Non-pigmented ciliary epithelial cell (primary cell): ENCODE measurements at places on chromosomes 5 and 9.
A peak's percentile ranks its signal among the peaks of the same experiment; 100 is the strongest.

GRCh38 chr5:123387313-123387712 lies 35.9 kb downstream of the CEP120 start:
- DNase-seq: peak; percentile 14

GRCh38 chr5:39783756-39784421 lies 359.1 kb upstream of the DAB2 start:
- DNase-seq: no peak

DNA sequence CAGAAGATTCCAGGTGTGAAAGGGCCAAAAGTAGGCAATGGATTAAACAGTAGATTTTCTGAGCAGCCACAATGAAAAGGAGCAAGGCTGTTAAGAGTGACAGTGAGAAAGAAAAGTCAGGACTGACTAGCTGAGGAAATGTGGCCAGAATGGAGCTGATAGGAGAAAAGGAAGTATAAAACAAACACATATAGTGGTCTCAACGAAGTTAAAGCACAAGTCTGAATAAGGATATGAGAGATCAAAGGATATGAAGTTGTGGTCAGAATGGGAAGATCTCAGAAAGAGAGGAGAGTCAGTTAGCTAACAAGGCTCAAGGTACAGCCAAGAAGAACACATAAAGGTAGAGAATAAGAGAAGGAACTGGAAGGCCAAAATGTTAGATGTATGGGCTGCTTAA lies 39.9 kb downstream of the FNIP1 start:
- DNase-seq: no peak

GRCh38 chr5:3277590-3278196 lies 317.9 kb upstream of the IRX1 start:
- DNase-seq: no peak

- DNase-seq: no peak
These were observed 6.6 kb upstream of the ADGRD2 start for GRCh38 chr9:124443625-124444024.

GRCh38 chr5:138869763-138870500 lies 5.2 kb downstream of the LRRTM2 start:
- DNase-seq: peak; percentile 31

DNA sequence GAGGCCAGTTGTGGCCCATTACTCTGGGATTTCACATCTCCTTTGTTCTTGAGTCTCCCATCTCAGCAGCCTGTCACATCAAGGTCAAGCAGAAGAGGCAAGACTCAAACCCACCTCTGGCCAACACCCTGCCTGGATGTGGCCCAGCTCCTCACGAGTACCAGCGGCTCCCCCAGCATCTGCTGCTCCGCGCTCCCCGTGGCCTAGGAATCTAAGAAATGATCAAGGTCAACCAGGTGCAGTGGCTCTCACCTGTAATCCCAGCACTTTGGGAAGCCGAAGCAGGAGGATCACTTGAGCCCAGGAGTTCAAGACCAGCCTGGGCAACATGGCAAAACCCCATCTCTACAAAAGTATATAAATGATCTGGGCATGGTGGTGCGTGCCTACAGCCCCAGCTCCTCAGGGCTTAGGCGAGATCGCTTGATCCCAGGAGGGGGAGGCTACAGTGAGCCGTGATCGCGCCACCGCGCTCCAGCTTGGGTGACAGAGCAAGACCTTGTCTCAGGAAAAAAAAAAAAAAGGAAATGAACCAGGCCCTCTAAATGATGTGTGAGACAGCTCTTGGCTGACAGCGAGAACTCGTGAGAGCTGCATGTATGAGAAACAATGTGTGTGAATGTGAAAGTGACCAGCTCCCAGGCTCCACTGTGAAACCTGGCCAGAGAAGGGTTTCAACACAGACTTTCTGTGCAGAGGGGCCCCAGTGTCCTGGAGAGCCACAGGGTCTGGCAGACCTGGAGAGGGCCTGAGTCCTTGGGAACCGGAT lies 61.6 kb upstream of the ANGPTL2 start:
- no peak for DNase-seq

GRCh38 chr5:170861917-170862766 lies at the start of gene RANBP17:
Gene RANBP17, plus strand, starts transcription at chr5:170862018.
- DNase-seq: no peak

DNA sequence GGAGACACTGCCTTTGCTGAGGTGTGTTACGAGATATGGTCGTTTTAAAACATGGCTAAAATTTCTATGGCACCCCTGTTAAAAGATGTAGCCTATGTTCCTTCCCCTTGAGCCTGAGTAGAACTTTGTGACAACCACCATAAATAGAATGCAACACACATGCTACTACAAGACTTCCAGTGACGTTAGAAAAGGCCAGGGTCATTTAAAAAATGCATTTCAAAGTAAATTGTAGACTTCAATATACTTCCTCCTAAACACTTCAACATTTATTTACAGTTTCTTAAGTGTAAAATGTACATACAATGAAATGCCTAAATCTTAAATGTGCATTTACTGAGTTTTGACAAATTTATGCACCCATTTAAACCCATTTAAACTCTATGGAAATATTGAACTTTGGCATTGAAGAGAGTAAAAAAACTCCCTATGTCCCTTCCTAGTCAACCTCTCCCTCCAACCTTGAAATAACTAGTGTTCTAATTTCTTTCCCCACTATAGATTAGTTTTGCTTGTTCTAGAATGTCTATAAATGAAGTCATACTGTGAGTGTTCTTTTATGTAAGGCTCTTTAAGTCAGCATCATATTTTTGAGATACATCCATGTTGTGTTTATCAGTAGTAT lies 160.5 kb downstream of the SLC12A2 start:
- no peak for DNase-seq

DNA sequence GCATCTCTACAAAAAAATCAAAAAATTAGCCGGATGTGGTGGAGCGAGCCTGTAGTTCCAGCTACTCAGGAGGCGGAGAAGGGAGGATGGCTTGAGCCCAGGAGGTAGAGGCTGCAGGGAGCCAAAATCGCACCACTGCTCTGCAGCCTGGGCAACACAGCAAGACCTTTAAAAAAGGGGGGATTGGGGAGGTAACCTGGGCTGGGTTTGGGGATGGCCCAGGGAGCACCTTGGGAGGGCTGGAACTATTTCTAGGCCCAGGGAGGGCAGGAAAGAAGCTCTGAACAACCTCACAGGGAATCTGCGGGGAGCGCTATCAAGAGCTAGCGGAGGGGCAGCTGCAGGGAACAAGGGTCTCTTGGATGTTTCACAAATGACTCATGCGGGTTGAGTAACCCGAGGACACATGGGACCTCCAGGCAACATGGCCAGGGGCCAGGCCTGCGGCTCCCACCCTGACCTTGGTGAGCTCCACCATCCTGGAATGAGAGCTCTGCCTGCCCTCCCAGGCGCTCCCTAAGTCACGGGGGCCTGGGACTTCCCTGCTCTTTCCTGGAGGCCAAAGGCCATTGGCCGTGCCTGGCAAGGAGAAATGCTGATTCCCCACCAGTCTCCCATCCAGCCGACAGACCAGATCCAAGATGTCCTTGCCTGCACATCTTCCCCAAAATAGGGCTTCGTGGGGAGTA lies 23.4 kb downstream of the SARDH start:
- DNase-seq: no peak

- DNase-seq: no peak
These were observed 870.0 kb upstream of the CDH9 start for GRCh38 chr5:27908341-27908740.

GRCh38 chr9:19200229-19200628 lies 30.3 kb upstream of the DENND4C start:
- no peak for DNase-seq

- no peak for DNase-seq
These were observed 126.2 kb upstream of the SLC28A3 start for GRCh38 chr9:84466580-84467285.

DNA sequence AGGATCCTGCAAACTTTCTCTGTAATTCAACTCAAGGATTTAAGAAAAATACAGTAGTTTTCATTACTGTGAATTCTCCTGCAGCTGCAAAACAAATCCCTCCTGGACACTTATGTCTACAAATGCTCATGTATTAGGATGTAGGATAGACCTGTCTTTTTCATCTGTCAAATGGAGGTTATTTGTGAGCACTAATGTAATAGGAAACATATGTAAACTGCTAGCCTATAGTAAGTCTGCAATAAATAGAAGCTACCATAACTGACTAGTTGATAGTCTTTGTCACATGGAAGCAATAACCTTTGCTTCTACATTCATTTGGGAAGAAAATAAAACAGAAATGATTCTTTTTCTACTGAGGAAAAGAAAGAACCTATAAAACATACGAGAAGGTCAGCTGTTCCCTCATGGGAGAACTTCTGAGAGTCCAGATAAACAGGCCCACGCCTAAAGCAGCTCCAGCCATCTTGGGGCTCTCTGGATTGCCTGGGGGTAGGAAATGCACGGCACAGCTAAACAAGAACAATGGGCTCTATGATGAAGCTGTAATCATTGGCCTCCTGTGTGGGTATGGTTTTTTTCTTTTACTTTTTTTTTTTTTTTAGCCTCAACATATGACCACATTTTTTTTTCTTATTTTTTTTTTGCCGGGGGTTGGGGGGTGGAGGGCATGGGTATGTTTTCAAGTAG lies 6.2 kb downstream of the KCNV2 start:
- no peak for DNase-seq

DNA sequence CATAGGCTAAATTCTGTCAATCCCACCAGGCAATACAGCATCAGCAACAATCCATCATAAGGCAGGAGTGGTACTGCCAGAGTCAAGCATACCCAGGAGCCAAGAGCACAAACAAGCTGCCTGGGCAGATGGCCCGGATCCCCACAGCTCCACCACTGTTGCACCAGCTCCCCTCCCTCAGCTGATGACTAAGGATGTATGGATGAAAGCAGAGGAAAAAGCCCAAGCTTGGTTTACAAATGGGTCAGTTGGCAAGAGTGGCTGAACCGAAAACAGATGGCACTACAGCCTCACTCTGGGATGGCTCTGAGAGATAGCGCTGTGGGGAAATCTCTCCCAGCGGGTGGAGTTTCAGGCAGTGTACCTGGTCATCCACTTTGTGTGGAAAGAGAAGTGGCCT lies 29.4 kb downstream of the DROSHA start:
- no peak for DNase-seq

DNA sequence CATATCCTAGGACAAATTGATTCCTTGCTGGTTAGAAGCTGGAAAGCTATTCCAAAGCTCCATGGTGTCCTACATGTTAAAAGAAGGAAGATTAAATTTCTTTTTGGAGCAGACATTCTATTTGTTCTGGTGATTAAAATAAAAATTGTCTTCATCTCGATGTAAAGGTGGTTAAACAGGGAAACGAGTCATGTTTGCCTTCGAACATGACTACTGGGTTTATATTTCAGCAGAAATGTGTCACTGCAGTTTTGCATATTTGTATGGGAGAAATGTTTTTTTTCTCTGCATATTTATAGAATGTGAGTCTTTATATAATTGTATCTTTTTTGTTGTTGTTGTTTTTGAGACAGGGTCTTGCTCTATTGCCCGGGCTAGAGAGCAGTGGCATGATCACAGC lies 36.4 kb downstream of the ADAMTS12 start:
- no peak for DNase-seq

DNA sequence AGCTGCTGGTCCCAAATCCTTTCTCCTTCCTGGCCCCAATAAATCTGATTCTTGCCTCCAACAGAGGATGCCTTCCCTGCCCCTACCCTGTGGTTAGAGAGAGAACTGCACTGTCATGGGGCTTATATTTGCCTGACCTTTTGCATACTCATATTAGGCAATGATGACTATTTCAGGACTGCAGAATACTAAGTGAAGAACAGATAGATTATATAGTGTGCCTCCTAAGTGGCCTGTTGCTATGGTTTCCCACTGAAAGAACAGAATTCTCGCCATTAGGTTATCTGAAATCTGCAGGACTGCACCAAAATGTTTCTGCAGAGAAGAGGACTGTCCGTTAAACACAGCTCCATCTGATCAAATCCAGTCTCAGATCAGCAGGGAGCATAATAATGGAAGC lies 87.3 kb upstream of the CCNG1 start:
- DNase-seq: no peak

GRCh38 chr9:99262949-99263418 lies 40.9 kb downstream of the SEC61B start:
- DNase-seq: no peak

GRCh38 chr9:101476576-101477208 lies 41.1 kb upstream of the ALDOB start:
- no peak for DNase-seq

DNA sequence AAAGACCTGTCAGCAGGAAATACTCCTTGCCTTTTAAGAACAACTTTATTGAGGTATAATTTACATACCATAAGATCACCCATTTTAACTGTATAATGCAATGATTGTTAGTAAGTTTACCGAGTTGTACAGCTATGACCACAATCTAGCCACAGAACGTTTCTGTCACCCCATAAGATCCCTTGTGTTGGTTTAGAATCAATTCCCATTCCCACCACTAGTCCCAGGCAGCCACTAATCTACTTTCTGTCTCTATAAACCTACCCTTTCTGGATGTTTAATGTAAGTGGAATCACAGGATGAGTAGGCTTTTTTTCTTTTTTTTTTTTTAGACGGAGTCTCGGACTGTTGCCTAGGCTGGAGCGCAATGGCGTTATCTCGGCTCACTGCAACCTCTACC lies 4.4 kb downstream of the GPR107 start:
- DNase-seq: no peak

GRCh38 chr5:61808091-61808490 lies 476.0 kb downstream of the ZSWIM6 start:
- no peak for DNase-seq

DNA sequence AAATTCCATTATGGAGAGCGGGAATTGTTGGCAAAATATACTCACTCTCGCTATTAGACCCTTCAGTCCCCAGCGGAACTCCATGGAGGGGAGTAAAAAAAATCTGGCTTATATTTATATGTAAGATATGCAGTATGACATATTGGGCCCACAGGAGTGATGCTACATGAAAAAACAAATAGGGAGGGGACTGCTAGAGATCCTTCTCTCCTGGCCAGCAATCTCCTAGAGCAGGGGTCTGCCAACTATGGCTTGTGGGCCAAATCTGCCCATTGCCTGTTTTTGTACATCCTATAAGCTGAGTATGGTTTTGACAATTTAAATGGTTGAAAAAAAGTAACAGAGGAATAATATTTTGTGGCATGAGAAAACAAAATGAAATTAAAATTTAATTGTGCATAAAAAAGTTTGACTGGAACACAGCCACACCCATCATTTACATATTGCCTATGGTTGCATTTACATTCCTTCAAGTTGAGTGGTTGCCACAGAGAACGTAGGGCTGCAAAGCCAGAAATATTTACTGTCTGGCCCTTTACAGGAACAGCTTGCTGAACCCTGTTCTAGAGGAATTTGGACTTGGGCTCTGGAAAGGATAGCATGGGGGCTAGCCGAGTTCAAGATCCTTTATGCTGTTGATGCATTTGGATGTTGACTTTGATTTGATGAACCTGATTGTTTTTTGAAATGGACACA lies 197.3 kb upstream of the CLINT1 start:
- no peak for DNase-seq

GRCh38 chr9:69599232-69599971 lies 72.8 kb downstream of the APBA1 start:
- no peak for DNase-seq

DNA sequence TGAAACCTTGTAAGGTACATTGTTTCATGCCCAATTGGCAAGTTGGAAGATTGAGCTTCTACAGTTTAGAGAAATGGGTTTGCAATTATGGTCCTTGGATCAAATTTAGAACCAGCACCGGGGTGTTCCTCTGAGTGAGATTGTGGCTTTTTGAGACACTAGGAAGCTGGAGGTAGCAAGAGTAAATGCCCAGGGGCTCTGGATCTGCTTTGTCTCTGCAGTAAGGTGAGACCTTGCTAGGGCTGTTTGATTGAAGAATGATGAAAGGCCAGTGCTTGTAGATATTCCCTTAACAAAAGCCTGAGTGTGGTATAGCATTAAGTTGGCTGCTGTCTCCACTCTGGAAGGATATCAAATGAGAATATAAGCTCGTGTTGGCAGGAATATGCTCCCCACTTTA lies 36.0 kb downstream of the WWC1 start:
- DNase-seq: no peak

- DNase-seq: no peak
These were observed 659.2 kb downstream of the MTRR start for GRCh38 chr5:8528106-8528505.
